Spleen (tissue), 13 donors: ENCODE measurements at places on chromosomes 1 and 21. TPM values are rescaled to one million over a fixed set of nuclear protein-coding genes. Genes with fewer than 3 reads are reported as not detected.

DNA sequence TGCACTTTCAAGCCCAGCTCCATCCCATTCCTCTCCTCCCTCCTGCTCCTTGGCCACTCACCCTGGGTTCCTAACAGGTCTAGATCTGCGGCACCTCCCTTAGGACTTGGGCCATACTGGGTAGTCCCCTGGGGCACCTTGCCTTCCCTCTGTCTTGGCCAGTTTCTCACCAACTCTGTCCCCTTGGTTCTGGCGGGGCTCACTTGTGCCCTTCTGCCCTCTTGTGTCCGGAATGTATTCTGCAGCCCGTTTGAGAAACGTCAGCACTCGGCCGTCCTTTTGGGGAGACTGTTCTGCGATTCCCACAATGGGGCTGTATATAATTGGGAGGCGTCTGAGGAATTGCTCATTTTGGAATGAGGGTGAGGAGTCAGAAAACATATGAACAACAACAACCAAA, 162.4 kb downstream of the ZSCAN20 start:
- no peaks in the 10 kb centered on the region for H3K27me3 ChIP-seq
- no peaks in the 10 kb centered on the region for H3K36me3 ChIP-seq
- no peak overlapping the region for H3K27ac ChIP-seq
- peaks cover 3% of the 10 kb centered on the region for H3K4me1 ChIP-seq

- no peak overlapping the region for H3K27ac ChIP-seq
- no peaks in the 10 kb centered on the region for H3K4me1 ChIP-seq
- H3K4me3 ChIP-seq, result no peak overlapping the region
- peak; percentile 62 for DNase-seq
- no peaks in the 10 kb centered on the region for H3K36me3 ChIP-seq
These were observed 36.3 kb upstream of the MAGOH start for GRCh38 chr1:53274541-53275185.

DNA sequence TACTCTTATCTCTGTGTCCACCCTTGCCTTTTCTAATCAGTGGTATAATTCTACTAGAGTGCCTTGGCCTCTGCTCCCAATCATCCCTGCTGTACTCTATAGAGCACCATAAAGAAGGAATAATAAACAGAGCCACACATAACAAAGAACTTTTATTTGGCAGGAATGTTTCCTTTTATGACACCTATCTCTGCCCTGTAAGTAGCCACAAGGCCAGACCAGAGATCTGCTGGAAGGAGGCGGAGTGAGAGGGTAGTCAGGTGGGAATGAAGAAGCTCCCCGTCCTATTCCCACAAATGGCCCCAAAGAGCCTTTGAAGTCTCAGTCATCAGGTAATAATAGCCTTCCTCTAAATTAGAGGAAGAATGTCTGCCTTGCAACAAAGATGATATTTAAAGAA, 32.7 kb downstream of the WLS start:
- no peak for DNase-seq
- H3K27me3 ChIP-seq, result no peaks in the 10 kb centered on the region
- H3K4me1 ChIP-seq, result peaks cover 6% of the 10 kb centered on the region

NPPB gene
- not detected for total RNA-seq

GJA5 gene
- total RNA-seq, result 6.5 TPM

DNA sequence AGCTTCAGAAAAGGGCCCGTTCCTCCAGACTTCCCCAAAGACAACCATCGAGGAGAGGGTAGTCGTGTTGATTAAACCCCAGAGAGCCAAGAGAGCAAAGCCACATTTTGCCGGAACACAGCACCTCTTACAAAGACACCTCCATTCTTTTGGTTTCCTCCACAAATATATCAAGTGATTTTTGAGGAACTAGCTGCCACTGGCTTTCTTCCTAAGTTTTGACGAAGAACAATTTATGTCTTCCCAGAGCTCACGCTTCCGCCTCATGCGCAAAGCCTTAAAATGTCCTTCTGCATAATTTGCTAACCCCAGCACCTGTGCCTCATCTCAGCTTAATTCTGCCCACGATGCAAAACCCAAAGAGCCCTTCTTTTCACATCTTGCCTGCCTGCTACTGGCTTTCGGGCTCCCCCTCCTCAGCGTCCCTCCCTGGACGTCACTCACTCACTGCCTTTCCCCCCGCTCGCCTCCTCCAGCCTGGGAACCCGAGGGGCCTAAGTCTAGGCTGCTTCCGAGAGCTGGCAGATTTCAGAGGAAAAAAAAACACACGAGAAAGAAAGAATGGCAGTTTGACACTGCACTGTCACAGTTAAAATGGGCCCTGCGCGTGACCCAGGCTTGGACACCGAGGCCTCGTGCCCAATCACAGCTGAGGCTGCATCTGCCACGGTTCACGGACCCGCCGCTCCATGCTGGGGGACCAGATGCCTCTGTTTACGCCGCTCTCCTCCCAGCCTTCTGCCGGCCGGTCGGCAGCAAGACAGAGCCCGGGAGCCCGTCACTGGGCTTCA, 77.6 kb upstream of the IFNAR2 start:
- no peak for DNase-seq
- no peaks in the 10 kb centered on the region for H3K27me3 ChIP-seq
- no peak overlapping the region for H3K27ac ChIP-seq
- no peaks in the 10 kb centered on the region for H3K36me3 ChIP-seq
- H3K4me1 ChIP-seq, result no peaks in the 10 kb centered on the region

DNA sequence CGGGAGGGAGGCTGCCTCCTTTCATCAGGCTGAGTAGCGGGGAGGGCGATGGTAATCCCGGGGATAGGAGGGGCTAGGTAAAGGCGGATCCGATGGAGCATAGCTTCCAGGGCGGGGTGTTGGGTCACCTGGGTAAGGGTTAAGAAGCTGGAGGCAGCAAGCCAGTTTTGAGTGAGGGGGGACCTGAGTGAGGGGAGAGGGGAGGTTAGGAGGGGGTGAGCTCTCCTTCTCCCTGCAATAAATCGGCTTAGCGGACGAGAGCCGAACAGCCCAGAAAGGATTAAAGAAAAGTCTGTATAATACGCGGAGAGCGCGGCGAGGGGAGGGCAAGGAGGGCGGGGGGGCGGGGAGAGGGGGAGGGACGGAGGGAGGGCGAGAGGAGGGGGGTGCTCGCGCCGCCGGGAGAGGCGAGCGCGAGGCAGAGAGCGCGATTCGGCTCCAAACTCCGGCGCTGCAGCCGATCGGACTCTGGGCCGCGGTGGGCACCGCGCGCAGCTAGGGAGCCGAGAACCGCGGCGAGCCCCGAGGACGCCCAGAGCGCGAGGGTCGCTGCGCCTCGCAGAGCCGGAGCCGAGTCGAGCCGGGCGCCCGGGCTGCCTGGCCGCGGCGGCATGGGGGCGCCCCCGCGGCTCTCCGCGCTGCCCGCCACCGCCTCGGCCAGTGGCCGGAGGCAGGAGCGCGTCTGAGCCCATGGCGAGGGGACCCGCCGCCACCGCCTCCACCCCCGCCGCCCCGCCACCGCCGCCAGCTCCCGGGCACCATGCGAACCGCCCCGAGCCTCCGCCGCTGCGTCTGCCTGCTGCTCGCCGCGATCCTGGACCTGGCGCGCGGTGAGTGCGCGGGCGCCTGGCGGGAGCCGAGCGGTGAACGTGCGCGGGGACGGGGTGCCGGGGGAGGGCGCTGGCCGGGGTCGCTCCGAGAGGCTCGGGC, at the start of gene IGSF21:
TSS of gene IGSF21 (plus strand) at position 430 of the 930 bp plus-strand sequence. CDS start at position 761, 331 bp downstream.
- H3K36me3 ChIP-seq, result no peaks in the 10 kb centered on the region
- no peak within 1 kb of the TSS for H3K4me3 ChIP-seq
- DNase-seq, result no peak
- peak within 1 kb of the TSS; percentile 69 for H3K27ac ChIP-seq
- peaks cover 8% of the 10 kb centered on the region for H3K27me3 ChIP-seq

- H3K27me3 ChIP-seq, result peaks cover 34% of the 10 kb centered on the region
- no peaks in the 10 kb centered on the region for H3K36me3 ChIP-seq
- DNase-seq, result no peak
- H3K4me1 ChIP-seq, result no peaks in the 10 kb centered on the region
- no peak overlapping the region for H3K27ac ChIP-seq
These were observed 6.8 kb upstream of the EFCAB14 start for GRCh38 chr1:46725736-46726108.

PADI2 gene
- 28.3 TPM for total RNA-seq

KRTAP10-7 gene
- not detected for total RNA-seq

DNA sequence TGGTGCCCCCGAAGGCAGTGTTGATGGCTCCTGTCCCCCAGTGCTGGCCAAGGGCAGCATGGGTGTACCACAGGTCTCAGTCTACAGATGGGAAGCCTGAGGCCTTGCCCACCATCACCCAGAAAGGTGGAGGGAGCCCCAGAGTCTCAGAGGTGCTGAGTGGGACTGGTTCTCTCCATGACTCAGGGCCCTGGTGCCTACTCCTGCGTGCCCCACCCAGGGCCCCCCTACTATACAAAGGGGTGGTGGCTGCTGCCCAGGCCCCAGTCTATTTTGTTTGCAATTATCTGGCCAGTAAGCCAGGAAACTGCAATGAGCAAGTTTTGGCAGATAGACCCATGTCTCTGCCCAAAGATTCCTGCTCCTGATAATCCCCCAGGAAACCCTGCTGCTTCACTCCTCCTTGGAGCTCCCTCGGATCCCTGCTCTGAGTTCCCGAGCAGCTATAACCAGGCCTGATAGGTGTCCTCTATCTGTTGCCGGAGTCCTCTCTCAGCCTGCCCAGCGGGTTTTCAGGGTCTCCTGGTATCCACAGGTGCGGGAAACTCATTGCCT, 41.7 kb downstream of the EDN2 start:
- no peaks in the 10 kb centered on the region for H3K36me3 ChIP-seq
- no peak for DNase-seq
- H3K27ac ChIP-seq, result no peak overlapping the region
- peaks cover 4% of the 10 kb centered on the region for H3K27me3 ChIP-seq

GRCh38 chr1:21814981-21815582, 3.0 kb downstream of the LDLRAD2 start:
- H3K27me3 ChIP-seq, result no peaks in the 10 kb centered on the region
- peaks cover 46% of the 10 kb centered on the region for H3K4me1 ChIP-seq
- peak overlapping the region; percentile 69 for H3K27ac ChIP-seq
- H3K36me3 ChIP-seq, result no peaks in the 10 kb centered on the region

DNA sequence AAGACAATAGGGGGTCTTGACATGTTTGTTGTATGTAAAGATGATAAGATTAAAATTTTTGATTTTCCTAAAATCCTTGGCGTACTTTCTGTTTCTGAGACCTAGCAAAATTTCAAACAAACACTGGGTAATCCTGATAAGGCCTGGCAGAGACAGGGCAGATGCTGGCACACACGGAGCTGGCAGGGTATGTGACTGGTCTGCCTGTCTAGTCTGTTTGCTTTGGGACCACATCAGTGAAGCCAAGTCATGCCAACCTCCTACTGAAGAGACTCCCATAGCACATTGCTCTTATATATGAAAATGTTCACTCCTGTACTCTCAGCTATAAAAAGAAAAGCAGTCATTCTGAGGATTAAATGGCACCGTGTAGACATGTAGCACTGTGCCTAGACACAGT, 14.1 kb downstream of the TOR3A start:
- H3K4me3 ChIP-seq, result no peak overlapping the region
- no peak overlapping the region for H3K27ac ChIP-seq
- DNase-seq, result no peak
- H3K4me1 ChIP-seq, result peaks cover 18% of the 10 kb centered on the region
- peaks cover 80% of the 10 kb centered on the region for H3K36me3 ChIP-seq
- H3K27me3 ChIP-seq, result no peaks in the 10 kb centered on the region

DNA sequence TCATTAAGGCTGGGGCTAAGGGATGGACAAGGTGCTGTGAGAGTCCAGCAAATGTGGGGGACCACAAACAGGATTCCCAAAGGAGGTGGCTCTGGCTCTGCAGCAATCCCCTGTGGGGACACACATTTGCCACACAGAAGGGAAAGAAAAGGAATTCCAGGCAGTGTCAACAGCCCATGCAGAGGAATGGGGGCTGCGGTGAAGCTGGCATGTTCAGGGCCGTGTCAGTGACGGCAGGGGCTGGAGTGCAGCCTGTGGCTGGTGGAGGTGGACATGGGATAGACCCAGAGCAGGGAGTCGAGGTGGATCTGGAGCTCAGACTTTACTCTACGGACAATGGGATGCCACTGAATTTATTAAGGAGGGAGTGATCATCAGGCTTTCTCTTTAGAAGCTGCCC, 183.2 kb downstream of the TRABD2B start:
- H3K4me1 ChIP-seq, result peaks cover 13% of the 10 kb centered on the region
- no peak overlapping the region for H3K27ac ChIP-seq
- no peak for DNase-seq
- H3K27me3 ChIP-seq, result no peaks in the 10 kb centered on the region
- no peak overlapping the region for H3K4me3 ChIP-seq

DNA sequence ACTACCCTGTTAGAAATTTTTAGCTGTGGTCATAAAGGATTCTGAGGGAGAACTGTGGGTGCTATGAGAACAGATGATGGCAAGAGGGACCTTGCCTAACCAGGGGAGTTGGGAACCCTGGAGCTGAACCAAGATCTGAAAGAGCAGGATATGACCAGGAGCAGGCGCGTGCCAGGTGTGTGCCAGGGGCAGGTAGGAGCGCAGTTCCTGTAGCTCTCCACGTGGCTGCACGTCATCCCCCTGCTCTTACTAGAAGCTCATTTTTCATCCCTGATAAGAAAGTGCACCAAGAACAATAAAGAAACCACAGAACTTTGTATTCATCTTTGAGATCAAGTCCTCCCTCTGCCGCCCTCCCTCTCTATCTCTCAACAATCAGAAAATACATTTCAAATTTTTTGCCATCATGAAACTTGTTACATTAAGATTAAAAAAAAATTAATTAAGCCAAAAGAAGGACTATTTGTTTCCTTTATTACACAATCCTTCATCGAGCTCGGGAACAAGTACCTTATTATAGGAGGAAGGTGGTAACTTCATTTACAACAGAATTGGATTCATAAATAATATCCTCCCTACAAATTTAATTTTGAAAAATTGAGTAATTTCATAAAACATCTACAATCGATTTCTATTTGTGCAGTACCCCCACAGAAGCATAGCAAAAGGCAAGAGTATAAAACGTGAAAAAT, 78.5 kb downstream of the SLC35F3 start:
- H3K36me3 ChIP-seq, result no peaks in the 10 kb centered on the region
- no peak overlapping the region for H3K27ac ChIP-seq
- DNase-seq, result no peak

DNA sequence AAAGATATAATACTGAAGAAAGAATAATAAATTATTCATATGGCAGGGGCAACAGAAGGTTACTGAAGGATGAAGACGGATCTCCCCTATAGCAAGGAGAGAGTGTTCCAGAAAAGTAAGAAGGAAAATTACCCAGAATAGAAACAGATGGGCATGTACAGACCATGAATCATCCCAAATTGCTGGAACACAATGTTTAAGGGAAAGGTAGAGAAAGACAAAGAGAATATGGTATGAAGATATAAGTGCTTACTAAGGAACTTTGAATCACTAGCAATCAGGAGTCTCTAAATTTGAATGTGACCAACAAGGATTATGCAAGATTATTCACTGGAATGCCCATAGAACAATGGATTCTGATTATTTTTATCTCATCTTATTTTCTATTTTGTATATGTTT, 375.4 kb downstream of the COL11A1 start:
- no peaks in the 10 kb centered on the region for H3K36me3 ChIP-seq
- no peak overlapping the region for H3K27ac ChIP-seq
- no peaks in the 10 kb centered on the region for H3K4me1 ChIP-seq
- H3K4me3 ChIP-seq, result no peak overlapping the region
- H3K27me3 ChIP-seq, result no peaks in the 10 kb centered on the region

LMX1A gene
- total RNA-seq, result not detected

DNA sequence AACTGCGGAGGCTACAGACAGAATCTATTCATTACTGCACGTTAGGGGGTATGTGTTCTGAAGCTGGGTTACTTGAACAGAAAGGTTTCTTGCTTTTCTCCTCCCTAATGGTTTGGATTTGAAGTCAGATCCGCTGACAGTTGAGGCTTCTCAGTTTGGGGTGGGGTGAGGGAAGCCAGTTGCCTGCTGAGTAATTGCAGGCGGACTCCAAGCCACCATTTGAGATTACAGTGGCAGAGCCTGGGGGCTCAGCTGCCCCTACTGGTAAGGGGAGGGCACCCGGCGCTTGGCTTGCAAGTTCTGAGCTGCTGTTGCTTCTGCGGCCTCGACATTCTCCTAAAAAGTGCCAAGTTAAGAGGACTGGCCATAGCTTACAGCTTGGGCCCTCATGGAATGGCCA, 2.0 kb downstream of the GRHL3 start:
- H3K36me3 ChIP-seq, result no peaks in the 10 kb centered on the region
- H3K27ac ChIP-seq, result no peak overlapping the region
- peak overlapping the region; percentile 55 for H3K4me3 ChIP-seq
- H3K27me3 ChIP-seq, result peaks cover 10% of the 10 kb centered on the region
